ENCODE measurements at places on chromosomes 6 and 20.

- DNase-seq = no peak
Measured at GRCh38 chr6:150204705-150205472, 62.0 kb downstream of the PPP1R14C start.

DNA sequence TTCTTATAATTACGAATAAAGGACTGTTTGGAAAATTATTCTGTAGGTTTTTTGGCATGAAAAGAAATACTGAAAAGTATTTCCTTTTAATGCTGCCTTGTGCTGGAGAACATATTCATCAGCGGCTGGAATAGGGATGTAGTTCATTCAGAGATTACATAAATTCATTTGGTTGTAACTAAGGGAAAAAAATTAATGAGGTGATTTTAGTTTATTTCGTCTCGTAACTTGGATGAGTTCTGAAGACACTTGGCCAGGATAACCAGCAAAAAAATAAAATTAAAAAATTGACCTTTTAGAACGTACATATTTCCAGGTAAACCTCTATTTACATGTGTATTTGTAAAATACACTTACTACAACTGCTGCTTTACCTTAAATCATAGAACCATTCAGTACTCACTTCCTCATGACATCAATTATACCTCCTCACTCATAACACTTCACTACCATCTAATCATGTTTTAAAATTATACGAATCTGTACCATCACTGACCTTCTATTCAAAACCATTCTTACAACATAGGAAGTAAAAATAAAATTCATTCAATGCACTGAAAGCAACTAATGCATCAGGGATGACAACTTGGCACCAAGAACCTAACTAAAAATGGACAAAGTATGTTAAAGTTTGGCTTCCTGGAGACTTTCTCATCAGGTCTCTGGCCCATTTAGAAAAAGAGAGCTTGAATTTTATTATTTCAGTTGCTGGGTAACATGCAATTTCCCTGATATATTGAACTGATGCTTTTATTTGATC, 17.2 kb downstream of the KLHL31 start:
- DNase-seq = no peak

GRCh38 chr6:4426968-4427367, 291.6 kb upstream of the ECI2 start:
- DNase-seq = no peak

- peak; percentile 41 for DNase-seq
Measured at GRCh38 chr6:2970753-2971419, 481 bp downstream of the SERPINB6 start.

DNA sequence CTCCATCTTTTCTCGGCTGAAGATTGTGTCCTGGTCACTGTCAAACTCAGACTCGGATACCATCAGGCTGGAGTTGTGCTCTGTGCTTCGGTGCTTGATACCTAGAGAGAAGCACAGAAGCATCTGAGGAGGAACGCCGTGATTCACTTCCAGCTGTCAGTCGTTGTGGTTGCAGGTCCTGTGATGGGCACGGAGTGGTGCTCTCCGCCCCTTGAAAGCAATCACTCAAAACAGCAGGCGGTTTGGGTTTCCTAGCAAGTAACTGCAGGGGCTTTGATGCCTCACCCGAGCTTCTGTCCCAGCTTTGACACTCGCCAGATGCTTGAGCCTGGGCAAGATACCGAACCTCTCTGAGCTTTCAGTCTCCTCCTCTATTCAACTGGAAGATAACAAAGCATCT, 52.5 kb downstream of the ALDH5A1 start:
- DNase-seq = peak; percentile 2

DNA sequence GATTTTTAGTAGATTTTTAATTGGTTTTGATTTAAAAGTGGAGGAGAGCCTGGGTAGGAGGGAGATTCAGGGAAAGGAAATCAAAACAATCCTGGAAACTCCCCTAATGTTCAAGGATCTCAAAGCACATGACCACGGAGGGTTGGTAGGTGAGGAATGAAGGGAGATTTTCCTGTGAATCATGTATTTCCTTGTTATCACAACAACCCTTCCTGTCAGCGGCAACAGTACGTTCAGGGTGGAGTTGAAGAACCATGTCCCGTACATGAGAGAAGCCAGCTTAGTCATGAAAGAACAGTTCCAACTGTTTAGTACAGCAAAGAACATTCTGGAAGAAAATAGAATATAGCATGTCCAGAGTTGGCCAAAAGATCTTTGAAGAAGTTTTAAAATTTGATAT, 79.4 kb upstream of the SCAF8 start:
- DNase-seq = no peak

DNA sequence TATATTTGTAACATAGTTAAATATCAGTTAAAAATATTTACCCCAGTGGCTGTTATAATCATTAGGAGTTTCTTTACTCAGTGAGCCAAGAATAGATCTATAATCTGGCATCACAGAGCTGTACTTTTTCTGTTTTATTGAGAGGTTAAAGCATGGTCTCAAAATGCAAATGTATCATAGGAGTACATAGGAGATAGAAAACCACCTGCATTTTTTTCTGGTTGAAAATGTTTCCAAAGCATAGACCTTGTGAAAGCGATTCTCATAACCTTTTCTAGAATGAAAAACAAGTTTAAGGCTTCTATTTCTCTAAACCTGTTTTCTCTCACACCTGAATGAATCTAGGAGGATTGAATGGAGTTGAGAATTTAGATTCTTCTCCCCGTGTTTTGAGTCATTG, 14.4 kb downstream of the KCNQ5 start:
- no peak for DNase-seq

- no peak for DNase-seq
Measured at GRCh38 chr6:79170959-79171358, 63.5 kb downstream of the HMGN3 start.

DNA sequence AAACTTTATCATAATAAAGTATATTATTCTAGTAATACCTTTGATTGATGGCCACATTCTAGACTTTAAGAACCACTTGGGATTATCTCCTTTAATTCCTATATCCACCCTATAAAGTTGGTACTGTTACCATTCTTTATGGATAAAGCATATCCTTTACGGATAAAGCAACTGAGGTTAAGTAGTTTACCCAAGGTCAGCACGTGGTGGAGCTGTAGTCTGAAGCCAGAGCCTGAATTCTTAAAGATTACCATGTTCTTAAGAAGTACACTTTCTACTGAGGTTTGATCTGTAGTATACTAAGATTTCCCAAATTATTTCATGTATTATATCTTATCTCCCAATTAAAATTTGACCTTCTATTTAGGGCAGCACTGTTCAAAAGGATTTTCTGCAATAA, 3.0 kb upstream of the NCOA7 start:
- DNase-seq = no peak

- DNase-seq = no peak
Measured at GRCh38 chr20:56760610-56761009, 131.5 kb downstream of the TFAP2C start.

DNA sequence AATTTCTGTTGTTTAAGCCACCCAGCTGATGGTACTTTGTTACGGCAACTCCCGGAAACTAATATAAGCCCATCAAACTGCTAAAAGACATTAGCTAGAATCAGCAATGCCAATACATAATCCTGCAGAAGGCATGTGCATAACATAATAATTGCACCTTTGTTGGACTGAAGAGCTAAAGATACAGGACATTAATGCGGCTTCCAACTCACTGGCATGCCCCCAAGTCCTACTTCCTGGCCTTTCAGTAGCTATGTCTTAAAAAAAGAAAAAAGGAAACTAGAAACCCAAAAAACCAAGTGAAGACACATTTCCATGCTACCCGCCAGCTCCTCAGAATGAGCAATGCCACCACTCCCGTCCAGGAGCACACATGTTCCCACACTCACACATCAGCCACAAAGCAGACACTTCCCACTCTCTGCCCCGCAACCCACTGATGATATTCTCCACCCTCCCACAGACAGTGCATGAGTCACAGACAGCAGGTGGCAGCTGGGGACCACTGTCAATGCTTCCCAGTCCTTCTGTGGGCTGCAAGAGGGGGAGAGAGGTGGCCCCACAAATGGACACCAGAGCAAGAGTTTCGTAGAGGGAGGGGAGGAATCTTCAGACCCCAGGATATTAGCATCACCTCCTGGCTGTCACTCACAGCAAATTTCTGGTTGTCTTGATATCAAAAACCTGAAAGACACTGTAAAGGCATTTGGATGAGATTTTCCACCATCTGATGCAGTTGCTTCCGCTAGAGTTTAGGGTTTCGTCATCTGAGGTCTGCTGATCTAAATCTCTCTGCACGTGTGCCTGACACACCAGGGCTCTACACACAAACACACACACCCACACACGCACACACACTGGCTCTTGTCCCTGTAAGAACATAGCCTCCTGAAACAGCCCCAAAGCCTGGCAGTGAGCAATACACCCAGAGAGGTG, 32.8 kb downstream of the GFOD1 start:
- peak; percentile 52 for DNase-seq
